ENCODE measurements at places on chromosomes 4 and X. TPM values are rescaled to one million over a fixed set of nuclear protein-coding genes. Genes with fewer than 3 reads are reported as not detected.

GSX2 gene
- not detected for total RNA-seq

PRIMPOL gene
- total RNA-seq: 10.8 TPM

C4orf51 gene
- total RNA-seq: not detected

GRID2 gene
- total RNA-seq: 0.05 TPM

GRCh38 chrX:152588206-152588605 lies 49.5 kb upstream of the GABRQ start:
- no peak for DNase-seq

GRCh38 chrX:48696909-48697727 lies 584 bp downstream of the SUV39H1 start:
- DNase-seq: no peak

DNA sequence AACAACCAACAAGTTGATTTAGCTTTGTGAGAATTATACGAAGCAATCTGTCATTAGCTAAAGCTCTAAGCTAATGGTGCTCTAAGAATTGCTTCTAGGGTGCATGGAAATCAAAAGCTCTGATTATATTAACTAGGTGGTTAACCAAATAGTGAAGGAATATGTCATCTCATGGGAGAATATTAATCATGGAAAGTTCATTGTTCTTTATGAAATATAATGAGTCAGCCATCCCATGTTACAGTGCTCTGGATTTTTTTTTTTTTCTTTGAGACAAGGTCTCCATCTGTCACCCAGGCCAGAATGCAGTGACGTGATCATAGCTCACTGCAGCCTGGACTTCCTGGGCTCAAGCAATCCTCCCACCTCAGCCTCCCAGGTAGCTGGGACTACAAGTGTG lies 10.5 kb downstream of the DCAF8L2 start:
- no peak for DNase-seq

- no peak for DNase-seq
These were observed 49.3 kb downstream of the SORCS2 start for GRCh38 chr4:7241597-7242125.

DNA sequence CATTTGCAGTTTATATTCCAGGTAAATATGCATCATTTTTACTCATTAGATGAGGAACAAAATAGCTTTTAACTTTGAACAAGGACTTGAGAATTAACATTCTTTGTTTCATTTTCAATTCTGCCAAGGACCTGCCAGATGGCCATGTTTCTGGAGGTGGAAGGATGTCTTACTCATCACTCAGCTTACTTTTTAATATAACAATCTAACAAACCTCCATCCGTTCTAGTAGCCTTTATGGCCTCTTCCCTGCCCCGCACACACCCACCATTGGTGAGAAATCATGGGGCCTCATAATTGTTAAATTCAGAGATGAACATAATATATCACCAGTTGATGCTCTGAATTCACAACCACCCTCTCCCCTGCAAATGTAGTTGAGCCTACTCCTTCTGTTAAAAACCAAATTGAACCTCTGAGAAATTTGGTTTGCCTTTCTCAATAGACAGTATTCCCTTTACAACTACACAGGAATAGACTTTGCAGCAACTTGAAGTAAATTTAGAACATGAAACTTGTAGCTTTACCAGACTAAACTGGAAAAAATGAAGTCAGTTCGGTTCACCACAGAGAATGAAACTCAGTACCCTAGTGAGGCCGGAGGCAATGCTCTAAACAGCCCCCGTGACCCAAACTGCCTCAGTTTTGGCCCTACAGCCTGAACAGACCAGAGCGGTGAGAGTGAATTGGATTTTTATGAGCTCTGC lies 50.1 kb upstream of the ACSL4 start:
- DNase-seq: no peak

DNA sequence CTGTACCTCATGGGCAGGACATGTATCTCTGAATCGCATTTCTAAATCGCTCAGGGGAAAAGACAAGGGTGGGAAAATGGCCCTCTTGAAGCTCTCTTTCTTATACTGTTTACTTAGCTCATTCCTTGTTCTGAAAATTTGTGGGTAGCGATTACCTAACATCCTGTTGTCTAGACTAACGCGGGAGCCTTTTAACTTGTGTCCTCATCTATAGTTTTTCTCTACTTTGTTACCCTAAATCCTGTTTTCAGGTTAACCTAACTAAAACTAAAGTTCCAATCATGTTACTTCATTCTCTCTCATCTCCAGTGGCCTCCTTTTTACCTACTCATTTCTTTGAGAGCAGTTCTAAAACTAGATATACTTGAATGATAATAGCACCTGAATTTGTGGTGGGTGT lies 45.0 kb downstream of the SNX25 start:
- DNase-seq: no peak

GRCh38 chrX:24870143-24870542 lies 145.6 kb downstream of the ARX start:
- no peak for DNase-seq

GRCh38 chr4:185730387-185730786 lies 81.6 kb downstream of the SORBS2 start:
- no peak for DNase-seq

DNA sequence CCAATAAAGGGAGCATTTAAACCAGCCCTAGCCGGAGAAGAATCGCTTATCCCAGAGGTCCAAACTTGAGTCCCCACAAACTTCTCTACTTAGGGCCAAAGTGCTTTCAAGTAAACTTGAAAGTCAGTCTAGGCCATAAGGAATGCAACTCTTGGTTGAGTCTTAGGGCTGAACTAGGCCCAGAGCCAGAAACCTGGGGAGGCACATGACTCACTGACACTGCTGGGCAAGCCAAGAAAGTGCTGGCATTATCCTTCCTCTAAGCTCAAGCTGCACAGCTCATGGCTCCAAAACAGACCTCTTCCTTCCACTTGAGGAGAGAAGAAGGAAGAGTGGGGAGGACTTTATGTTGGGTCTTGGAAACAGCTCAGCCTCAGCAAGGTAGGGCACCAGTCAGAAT lies 1257.3 kb upstream of the DIAPH2 start:
- DNase-seq: no peak

- no peak for DNase-seq
These were observed 41.1 kb downstream of the NELFA start for GRCh38 chr4:1967512-1968149.

GRCh38 chr4:184384056-184384809 lies 90.1 kb downstream of the IRF2 start:
- peak; percentile 60 for DNase-seq

DNA sequence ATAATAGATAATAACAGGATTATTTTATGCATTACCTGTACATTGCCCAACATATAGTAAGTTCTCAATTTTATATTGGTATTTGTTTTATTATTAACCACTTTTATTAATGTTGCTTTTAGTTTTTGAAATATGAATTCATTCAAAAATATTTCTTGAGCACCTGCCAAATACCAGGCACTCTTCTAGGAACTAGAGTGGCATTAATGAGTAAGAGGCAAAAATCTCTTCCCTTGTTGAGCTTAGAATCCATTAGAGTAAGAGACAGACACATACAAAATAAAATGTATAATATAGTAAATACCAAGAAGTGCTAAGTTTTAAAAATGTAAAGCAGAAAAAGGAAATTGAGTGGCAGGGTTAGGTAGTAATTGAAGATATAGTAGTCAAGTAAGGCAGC lies 45.8 kb downstream of the TET2 start:
- no peak for DNase-seq
